Spinal cord (tissue), 10 donors: ENCODE measurements at places on chromosomes 3 and 15. TPM values are rescaled to one million over a fixed set of nuclear protein-coding genes. Genes with fewer than 3 reads are reported as not detected.
A peak's percentile ranks its signal among the peaks of the same experiment; 100 is the strongest.

DNA sequence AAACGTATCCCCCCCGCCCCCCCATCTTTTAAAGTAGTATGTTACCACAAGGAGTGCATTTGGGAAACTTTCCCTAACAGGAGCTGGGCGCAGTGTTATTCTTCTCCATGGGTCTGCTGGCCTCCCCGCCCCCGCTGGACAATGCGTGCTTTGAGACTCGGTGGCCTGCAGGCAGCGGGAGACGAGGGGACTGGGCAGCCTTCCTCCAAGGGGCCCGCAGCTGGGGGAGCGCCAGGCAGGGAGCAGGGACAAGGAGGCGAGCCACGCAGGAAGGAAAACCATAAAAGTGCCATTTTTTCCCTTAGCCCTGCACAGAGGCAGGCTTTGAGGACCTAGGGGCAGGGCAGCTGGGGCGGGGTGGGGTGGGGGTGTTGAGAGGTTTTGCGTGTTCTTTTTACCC is 14.1 kb downstream of the SOX2 start:
- peaks cover 43% of the 10 kb centered on the region for H3K4me1 ChIP-seq
- H3K27ac ChIP-seq: peak overlapping the region; percentile 88
- peaks cover 92% of the 10 kb centered on the region for H3K27me3 ChIP-seq
- DNase-seq: no peak
- peak overlapping the region; percentile 10 for H3K4me3 ChIP-seq

GRCh38 chr3:30934208-30934550 is 39.7 kb upstream of the GADL1 start:
- no peaks in the 10 kb centered on the region for H3K27me3 ChIP-seq
- DNase-seq: peak; percentile 83

DNA sequence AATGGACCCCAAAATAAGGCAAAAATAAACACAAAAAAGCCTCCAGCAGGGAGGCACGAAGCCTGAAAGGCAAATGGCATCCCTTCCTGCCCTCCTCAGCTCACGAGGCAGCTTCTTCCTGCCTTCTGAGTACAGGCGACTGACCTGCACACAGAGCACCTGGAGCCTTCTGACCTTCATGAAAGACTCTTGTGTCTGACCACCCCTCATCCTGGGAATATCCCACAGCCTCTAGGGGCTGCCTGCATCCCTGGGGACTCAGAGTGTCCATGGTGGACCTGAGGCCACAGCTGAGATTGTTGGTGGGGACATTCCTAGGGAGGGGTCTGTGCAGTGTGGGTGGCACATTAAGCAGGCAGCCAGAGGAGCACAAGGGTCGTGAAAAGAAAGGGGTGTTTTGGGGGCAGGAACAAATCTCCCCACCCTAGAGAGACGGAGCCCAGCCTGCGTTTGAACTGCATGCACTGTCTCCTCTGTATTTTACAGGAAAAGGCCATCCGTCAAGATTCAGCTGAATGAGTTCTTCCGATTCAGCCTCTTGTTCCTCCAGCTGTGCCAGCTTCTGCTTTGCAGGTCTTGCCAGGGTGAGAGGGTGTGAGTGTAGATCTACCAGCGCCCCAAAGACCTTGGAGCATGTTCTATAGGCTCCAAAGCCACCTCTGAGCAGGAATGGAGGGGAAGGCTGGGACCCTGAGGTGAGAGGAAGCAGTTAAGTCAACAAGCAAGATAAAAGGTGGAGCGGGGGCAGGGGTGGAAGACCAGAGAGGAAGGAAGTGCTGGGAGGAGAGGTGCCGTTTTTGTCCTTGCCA is 80.4 kb upstream of the MEF2A start:
- H3K27ac ChIP-seq: peak overlapping the region; percentile 19
- H3K4me1 ChIP-seq: peaks cover 14% of the 10 kb centered on the region
- no peaks in the 10 kb centered on the region for H3K36me3 ChIP-seq
- H3K27me3 ChIP-seq: no peaks in the 10 kb centered on the region

- H3K36me3 ChIP-seq: no peaks in the 10 kb centered on the region
- H3K4me3 ChIP-seq: no peak overlapping the region
- no peaks in the 10 kb centered on the region for H3K27me3 ChIP-seq
- no peak for DNase-seq
- no peak overlapping the region for H3K27ac ChIP-seq
- H3K4me1 ChIP-seq: no peaks in the 10 kb centered on the region
These were observed 30.7 kb upstream of the CDCP1 start for GRCh38 chr3:45176912-45177311.

GRCh38 chr3:57556459-57557084 is 498 bp downstream of the PDE12 start:
- H3K4me3 ChIP-seq: peak overlapping the region; percentile 93
- H3K4me1 ChIP-seq: peaks cover 26% of the 10 kb centered on the region
- no peaks in the 10 kb centered on the region for H3K27me3 ChIP-seq
- peaks cover 4% of the 10 kb centered on the region for H3K36me3 ChIP-seq
- DNase-seq: no peak

GRCh38 chr15:99249270-99249841 is at the start of gene TTC23:
TTC23 (minus strand) TSS chr15:99249581; CDS start chr15:99228712, 20,869 bp downstream.
- DNase-seq: peak; percentile 62
- H3K27ac ChIP-seq: peak within 1 kb of the TSS; percentile 97
- H3K4me3 ChIP-seq: peak within 1 kb of the TSS; percentile 98
- no peaks in the 10 kb centered on the region for H3K36me3 ChIP-seq
- H3K4me1 ChIP-seq: no peaks in the 10 kb centered on the region
- no peaks in the 10 kb centered on the region for H3K27me3 ChIP-seq

- H3K27me3 ChIP-seq: peaks cover 61% of the 10 kb centered on the region
- peaks cover 13% of the 10 kb centered on the region for H3K36me3 ChIP-seq
- H3K4me1 ChIP-seq: peaks cover 94% of the 10 kb centered on the region
- H3K27ac ChIP-seq: peak overlapping the region; percentile 93
- peak overlapping the region; percentile 71 for H3K4me3 ChIP-seq
These were observed 27.8 kb upstream of the POLG start for GRCh38 chr15:89362203-89363101.

GRCh38 chr3:39378088-39378487 is 5.1 kb upstream of the SLC25A38 start:
- no peak overlapping the region for H3K27ac ChIP-seq
- no peak for DNase-seq
- H3K4me1 ChIP-seq: peaks cover 3% of the 10 kb centered on the region
- H3K27me3 ChIP-seq: no peaks in the 10 kb centered on the region
- H3K4me3 ChIP-seq: no peak overlapping the region

- DNase-seq: no peak
- no peak overlapping the region for H3K27ac ChIP-seq
- H3K27me3 ChIP-seq: no peaks in the 10 kb centered on the region
- no peaks in the 10 kb centered on the region for H3K4me1 ChIP-seq
These were observed 83.8 kb downstream of the PTPRG start for GRCh38 chr3:61645148-61645547.

DNA sequence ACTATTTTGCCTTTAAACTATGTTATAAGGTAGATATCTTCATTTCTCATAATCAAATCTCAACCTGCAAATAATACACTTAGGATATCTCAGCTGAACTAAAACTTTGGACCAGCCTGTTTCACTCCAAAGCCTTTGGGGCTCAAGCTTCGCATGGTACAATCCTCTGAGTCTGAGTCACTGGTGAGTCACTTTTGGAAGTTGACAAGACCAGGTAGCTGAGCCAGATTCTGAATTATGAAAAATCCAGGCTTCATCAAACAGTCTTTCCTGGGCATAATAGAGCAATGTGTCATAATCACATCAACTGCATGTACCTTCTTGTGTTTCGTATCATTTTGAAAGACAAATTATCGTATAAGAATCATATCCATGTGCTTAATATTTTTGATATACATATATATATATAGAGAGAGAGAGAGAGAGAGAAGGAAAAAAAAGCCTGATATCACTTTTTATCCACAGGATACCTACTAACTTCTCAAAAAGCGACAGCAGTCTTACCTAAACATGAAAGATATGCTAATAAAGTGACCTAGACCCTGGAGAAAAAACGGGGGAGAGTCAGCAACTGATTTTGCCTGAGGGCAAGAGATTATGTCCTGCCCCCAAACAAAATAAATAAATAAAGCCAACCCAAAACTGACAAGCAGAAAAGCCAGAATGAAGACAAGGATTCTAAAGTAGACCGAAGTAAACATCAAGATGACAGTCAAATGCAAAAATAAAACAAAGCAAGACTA is 263.9 kb upstream of the TGFBR2 start:
- no peak overlapping the region for H3K27ac ChIP-seq
- no peak for DNase-seq
- H3K36me3 ChIP-seq: no peaks in the 10 kb centered on the region
- H3K4me3 ChIP-seq: no peak overlapping the region
- H3K27me3 ChIP-seq: no peaks in the 10 kb centered on the region

GRCh38 chr15:41834096-41834495 is 4.6 kb upstream of the PLA2G4B start:
- H3K4me1 ChIP-seq: peaks cover 14% of the 10 kb centered on the region
- H3K36me3 ChIP-seq: peaks cover 79% of the 10 kb centered on the region
- H3K4me3 ChIP-seq: no peak overlapping the region
- no peak overlapping the region for H3K27ac ChIP-seq
- DNase-seq: no peak
- no peaks in the 10 kb centered on the region for H3K27me3 ChIP-seq

DNA sequence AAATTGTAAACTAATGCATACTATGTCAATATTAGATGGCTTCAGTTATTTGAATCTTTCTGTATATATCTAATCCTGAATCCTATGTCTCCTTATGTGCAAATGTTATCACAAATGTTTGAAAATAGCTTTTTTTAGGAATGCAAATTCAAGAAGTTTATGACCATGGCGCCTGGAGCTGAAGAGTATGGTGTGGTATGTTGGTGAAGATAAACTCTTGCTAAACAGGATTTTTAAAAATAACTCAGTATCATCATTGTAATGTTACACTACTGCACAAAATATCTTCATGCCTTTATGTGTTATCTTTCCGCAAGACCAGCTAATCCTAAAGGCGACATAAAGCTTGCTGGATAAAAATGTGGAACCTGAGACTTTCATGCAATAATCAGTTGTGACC is 382.6 kb downstream of the ROBO1 start:
- no peaks in the 10 kb centered on the region for H3K4me1 ChIP-seq
- H3K36me3 ChIP-seq: no peaks in the 10 kb centered on the region
- no peaks in the 10 kb centered on the region for H3K27me3 ChIP-seq
- DNase-seq: no peak
- H3K4me3 ChIP-seq: no peak overlapping the region

DNA sequence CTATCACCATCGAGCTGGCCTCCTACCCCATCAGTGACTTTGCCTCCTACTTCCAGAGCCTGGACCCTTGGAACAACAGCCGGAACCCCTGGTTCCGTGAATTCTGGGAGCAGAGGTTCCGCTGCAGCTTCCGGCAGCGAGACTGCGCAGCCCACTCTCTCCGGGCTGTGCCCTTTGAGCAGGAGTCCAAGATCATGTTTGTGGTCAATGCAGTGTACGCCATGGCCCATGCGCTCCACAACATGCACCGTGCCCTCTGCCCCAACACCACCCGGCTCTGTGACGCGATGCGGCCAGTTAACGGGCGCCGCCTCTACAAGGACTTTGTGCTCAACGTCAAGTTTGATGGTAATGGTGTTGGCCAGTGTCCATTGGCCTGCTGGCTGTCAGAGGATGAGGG is 6.1 kb downstream of the GRM2 start:
- no peak for DNase-seq
- H3K27ac ChIP-seq: no peak overlapping the region
- H3K4me3 ChIP-seq: no peak overlapping the region
- peaks cover 6% of the 10 kb centered on the region for H3K27me3 ChIP-seq

DNA sequence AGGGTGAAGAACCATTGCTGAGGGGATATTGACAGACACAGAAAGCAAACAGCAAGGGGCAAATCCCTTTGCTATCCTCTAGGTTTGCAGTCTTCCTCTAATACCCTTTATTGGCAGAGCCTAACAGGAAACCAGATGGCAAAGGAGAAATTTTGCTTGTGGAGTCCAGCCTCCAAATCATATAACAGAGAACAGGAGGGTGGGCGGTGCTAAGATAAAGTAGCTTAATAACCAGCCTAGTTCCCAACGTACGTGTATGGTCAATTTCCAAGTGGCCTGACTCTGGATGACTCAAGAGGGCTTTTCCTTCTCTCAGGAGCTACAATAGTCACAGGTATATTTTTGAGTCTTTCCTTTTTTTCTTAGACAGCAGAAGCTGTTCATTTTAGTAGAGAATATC is 404.5 kb downstream of the PDCD6IP start:
- no peaks in the 10 kb centered on the region for H3K36me3 ChIP-seq
- no peak overlapping the region for H3K27ac ChIP-seq
- H3K4me1 ChIP-seq: no peaks in the 10 kb centered on the region
- H3K4me3 ChIP-seq: no peak overlapping the region
- DNase-seq: no peak

DNA sequence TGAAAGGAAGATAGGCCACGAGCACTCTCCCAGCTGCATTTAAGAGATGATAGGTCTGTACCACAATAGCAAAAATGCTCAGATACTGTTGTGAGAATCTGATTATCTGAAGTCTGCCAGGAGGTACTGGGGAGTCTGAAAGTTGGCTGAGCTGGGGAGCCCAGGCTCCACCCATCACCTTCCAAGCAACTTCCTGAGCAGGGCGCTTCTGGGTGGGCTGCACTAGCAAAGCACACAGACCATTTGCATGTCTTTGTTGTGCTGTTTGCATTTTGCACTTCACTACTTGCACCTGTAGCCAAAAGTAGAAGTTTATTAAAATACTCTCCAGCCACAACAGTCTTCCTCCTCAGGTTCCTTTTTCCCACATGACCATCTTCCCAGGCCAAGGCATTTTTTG is 133.2 kb downstream of the ALDH1A2 start:
- H3K36me3 ChIP-seq: no peaks in the 10 kb centered on the region
- no peaks in the 10 kb centered on the region for H3K4me1 ChIP-seq

DNA sequence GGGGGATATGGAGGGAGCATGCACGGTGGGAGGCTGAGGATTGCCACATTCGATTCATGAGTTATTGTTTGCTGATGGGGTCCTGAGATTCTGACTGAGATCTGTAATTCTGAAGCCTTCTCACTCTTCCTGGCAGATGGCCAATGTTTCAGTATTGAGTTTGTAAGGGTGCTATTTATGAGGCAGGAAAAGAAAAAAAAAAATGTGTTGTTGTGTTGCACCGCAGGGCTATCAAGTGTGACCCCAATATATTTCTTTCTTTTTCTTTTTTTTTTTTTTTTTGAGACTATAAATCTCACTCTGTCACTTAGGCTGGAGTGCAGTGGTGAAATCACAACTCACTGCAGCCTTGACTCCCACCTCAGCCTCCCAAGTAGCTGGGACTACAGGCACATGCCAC is 3.2 kb upstream of the SENP2 start:
- no peak overlapping the region for H3K4me3 ChIP-seq
- DNase-seq: no peak
- no peaks in the 10 kb centered on the region for H3K36me3 ChIP-seq
- H3K4me1 ChIP-seq: peaks cover 20% of the 10 kb centered on the region
- no peak overlapping the region for H3K27ac ChIP-seq
- no peaks in the 10 kb centered on the region for H3K27me3 ChIP-seq

GRCh38 chr15:62611002-62611401 is 431.5 kb upstream of the TPM1 start:
- H3K27ac ChIP-seq: no peak overlapping the region
- H3K4me1 ChIP-seq: peaks cover 11% of the 10 kb centered on the region
- no peak overlapping the region for H3K4me3 ChIP-seq

- no peak overlapping the region for H3K4me3 ChIP-seq
- H3K27me3 ChIP-seq: no peaks in the 10 kb centered on the region
- H3K27ac ChIP-seq: no peak overlapping the region
- H3K36me3 ChIP-seq: no peaks in the 10 kb centered on the region
These were observed 88.3 kb upstream of the ADAMTSL3 start for GRCh38 chr15:83565553-83566159.

IMPG2 gene
- 1.5 TPM for total RNA-seq

POLQ gene
- total RNA-seq: 2.8 TPM

CA12 gene
- 7.5 TPM for total RNA-seq

SLC28A2 gene
- not detected for total RNA-seq

LEKR1 gene
- 2.4 TPM for total RNA-seq
